Activated CD4-positive, alpha-beta T cell treated with anti-CD3 and anti-CD28 coated beads, Interleukin-2, amount 50 U/mL, for 16 hours (primary cell): ENCODE measurements at places on chromosomes 16 and 17.

GRCh38 chr17:59074494-59074893 is 32.2 kb downstream of the TRIM37 start:
- DNase-seq = no peak

DNA sequence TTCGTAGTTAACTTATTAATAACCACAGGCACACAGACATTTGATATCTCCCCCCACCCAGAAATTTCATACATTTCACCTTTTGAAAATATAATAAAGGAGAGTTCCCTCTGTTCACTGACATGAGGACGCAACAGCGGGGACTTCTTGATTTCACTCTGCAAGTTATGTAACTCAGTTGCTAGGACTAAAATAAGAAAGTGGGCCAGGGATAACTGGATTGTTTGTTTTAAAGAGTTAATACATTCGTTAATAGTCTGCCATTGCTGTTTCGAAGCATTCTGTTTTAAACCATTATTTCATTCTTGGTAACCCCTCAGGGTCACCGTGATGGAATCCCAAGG is 1.2 kb downstream of the RHOT1 start:
- no peak for DNase-seq

- DNase-seq = peak; percentile 86
These were observed 780 bp upstream of the DCAKD start for GRCh38 chr17:45052052-45052772.

DNA sequence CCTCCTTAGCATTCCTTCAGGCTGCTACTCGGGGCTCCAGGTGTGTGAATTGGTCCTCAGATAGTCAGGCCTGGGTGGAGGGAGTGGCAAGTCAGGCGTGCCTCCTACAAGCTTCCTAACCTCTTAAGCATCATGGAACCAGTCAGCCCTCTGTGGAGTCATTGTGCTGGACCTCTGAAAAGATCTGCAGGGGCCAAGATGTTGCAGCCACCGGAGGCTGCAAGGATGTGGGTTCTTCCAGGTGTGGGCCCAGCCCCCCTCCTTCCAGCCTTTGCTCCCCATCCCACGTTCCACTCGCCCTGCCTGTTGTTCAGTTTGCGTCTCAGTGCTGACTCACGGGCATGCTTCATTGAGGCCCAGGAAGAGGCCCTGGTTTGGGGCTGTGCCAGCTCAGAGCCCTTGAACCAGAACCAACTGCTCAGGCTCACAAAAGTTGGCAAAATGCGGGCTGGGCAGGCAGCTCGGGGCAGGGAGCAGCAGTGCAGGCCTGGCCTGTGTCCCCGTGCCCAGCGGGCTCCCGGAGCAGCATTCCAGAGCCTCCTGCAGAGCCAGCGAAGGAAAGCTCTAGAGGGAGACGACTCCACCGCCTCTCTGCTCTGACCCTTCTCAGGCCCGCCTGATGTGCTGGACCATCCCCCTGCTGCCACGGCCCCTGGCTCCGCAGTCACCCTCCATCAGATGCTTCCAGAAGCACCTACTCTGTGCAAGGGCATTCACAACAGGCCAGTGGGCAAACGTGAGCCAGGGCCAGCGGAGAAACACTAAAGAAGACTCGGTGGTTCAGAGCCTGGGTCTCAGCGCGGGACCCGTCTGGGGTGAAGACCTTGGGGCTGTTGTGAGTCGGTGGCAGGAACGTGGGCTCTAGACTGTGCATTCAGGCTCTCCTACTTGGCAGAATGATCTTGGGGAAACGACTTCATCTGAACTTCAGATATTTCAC is 7.5 kb downstream of the LDHD start:
- peak; percentile 86 for DNase-seq

DNA sequence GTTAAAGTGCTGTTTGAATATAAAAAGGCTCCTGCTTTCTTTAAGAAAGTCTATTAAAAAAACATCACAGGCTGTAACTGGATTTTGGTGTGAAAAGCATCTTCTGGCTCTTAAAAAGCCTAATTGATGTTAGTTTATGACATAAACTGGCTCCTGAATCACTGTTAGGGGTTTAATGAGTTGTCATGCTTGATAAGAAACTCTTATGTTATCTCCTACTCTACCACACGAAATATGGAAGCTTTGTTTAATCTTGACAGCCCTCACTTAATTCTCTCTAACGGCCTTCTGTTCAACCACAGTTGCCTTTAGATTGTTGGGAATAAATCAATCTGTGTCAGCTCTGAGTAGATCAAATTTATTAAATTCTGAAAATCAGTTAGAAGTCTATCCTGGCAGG is 51.5 kb downstream of the CPPED1 start:
- DNase-seq = no peak

DNA sequence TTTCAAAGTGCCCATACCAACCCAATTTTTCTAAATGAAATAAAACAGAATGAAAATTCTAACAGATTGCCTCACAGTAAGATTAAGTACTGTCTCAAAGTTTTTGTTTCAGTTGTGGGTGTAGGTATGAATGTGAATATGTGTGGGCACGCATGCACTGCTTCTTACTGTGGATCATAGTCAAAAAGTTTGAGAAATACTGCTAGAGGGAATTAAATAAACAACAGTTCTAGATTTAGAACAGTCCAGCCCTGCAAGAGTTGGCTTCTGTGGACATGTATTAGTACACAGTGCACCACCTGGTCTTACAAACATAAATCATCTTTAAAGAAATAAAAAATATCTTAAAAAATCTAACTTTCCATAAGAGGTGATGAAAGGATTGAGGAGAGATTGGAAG is 8.4 kb downstream of the ZNF652 start:
- no peak for DNase-seq

DNA sequence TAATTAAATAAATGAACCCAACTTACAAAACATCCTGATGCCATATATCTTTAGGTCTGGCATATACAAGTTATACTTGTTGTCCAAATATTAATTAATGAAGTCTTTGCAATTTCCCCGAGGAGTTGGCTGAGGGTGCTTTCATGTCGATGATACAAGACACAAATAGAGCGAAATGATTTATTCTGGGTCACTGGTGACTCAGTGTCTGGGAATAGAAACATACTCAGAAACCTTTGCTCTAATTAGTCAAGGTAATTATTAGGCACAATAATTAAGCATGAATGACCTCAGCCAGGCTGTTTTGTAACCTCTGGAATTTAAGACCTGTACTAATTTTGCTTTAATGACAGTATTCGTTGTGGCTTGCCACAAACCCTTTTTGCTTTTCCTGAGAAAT is 37.0 kb upstream of the HAPSTR1 start:
- no peak for DNase-seq

DNA sequence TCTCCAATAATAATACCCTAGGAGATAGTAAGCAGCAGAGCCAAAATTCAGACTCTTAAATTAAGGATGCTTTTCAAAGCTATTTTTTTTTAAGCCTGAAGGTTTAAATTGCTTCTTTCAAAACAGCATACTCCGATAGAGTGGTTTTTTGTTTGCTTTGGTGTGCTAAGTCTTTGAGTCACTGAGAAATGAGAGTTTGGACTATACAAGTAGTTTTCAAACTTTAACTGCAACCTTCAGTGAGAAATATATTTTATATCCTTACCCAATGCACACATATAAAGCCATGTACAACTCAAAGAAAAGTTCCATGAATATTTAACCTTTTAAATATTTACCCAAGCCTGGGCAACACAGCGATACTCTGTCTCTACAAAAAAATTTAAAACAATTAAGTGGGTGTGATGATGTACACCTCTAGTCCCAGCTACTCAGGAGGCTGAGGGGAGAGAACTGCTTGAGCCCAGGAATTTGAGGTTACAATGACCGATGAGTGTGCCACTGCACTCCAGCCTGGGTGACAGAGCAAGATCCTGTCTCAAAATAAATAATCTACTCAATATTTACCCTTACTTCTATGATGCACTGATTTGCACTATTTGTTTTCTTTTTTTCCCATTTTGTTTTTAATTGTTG is 19.2 kb downstream of the DCUN1D3 start:
- DNase-seq = no peak

GRCh38 chr16:87457061-87457611 is 35.7 kb downstream of the ZCCHC14 start:
- no peak for DNase-seq

GRCh38 chr17:62664336-62665120 is 37.1 kb downstream of the MRC2 start:
- DNase-seq = no peak

GRCh38 chr16:17026600-17027242 is 444.0 kb downstream of the XYLT1 start:
- DNase-seq = peak; percentile 57

- DNase-seq = no peak
These were observed 78.9 kb downstream of the ABCC6 start for GRCh38 chr16:16144416-16144815.

GRCh38 chr17:48510761-48511604 is 19.8 kb downstream of the HOXB1 start:
- DNase-seq = peak; percentile 73

DNA sequence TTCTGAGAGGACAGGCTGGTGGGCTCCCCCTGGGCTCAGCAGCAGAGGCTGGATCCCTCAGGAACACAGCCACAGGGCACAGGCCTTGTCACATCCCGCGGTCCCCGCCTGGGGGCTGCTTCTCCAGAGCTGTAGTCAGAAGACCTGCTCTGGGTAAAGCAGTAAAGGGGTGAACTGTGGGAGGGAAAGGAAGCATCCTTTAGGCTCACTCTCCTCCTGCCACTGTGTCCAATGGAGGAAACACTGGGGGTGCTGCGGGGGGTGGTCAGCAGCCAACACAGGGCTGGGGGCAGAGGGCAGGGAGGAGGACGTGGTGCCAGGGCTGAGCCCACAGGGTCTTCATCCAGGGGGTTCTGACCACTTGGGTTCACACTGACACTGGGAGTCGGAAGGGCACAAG is 5.0 kb upstream of the SLC38A8 start:
- DNase-seq = no peak

DNA sequence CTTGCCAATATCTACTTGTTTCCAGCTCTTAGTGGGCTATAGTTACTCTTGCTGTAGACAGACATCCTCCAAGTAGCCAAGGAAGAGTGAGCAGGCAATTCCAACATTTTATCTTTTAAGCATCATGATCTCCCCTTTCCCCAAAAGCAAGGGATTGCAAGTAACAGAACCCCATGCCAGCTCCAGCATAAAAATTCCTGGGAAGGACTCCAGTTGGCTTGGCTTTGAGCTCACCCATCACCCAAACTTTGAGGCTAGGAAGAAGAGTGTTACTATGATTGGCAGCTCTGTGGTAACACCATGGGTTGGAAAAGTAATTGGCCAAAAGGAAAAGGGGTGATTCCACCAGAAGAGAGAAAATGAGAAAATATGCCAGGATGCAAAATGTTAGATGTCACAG is 1086.4 kb upstream of the RBFOX1 start:
- DNase-seq = no peak

- peak; percentile 60 for DNase-seq
These were observed 885 bp downstream of the ZNF207 start for GRCh38 chr17:32350666-32351418.

DNA sequence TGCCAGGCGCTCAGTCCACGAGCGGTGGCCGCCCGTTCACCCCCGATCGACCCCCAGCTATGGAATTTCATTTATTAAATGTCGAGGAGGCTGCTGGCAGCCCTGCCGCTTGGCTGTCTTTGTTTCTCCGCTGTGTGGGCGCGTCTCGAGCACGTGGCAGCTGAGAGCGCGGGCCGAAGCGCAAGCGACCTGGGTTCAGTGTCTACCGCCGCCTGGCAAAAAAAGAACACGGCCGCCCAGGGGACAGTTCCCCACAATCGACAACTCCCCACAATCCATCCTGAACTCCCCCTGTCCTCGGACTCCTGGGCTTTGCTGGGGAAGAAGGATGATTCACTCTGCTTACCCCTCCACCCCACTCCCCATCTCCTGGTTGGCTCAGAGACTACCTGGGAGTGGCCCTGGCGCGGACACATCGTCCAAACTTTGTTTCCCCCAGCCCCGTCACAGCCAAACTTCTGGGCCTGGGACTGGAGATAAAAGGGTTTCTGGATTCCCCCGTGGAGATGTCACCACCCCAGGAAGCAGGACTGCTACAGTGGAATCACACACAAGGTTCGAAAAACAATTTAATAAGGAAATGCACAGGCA is 1.7 kb upstream of the ANKRD13B start:
- DNase-seq = peak; percentile 35

GRCh38 chr16:11585460-11586377 is 1.0 kb downstream of the LITAF start:
- no peak for DNase-seq

- DNase-seq = no peak
These were observed 313.0 kb upstream of the GOT2 start for GRCh38 chr16:59047114-59047513.

DNA sequence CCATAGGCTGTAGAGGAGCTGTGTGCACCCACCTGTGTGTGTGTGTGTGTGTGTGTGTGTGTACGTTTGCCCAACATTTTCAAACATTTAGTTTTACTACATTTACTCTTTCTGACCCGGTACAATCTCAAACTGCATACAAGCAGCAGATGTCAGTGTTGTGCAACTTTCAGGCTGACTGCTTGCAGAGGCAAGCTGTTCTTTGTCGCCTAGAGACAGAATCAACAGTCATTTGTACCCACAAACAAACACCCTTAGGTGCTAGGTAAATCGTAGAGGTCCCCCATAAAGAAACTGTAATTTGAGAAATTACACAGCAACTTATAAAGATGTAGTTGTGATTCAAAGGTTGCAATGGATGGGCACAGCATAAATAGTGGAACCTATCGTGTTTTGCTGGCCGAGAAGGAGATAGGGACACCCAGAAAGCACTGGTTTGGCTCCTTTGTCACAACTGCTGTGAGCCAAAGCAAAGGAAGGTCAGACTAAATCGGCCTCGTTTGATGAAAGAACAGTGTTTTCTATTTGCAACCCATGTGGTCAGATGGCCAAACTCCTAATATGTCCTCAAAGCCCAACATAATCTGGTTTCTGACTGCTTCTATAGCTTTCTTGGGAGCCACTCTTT is 478.4 kb downstream of the TOX3 start:
- no peak for DNase-seq

DNA sequence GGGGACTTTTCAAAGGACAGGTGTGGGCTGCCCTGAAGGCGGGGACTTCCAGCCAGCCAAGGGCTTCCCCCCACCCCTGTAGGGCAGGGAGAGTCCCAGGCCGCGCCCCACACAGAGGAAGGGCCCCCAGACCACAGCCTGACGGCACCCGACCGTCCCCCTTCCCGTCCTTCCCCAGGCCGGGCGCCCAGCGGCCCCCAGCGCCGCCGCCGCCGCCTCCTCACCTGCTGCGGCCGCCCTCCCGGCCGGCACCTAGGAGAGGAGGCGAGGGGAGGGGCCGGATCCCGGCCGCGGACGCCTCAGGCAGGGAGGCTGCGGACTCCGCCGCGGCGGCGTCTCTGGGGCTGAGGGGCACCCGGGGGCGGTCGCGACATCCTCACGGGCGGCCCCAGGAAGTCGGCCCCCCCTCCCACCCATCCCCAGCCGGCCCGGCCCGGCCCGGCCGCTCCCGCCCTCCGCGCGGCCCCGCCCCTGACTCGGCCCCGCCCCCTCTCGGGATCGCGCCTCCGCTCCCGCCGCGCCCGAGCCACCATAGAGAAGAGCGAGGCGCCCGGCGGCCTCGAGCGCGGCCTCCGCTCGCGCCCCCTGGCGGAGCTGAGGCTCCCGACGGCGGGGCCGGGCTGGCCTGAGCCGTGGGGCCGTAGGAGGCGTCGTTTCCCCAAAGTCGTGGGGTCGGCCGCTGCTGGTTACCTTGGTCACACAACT is 25.5 kb upstream of the RFFL start:
- peak; percentile 91 for DNase-seq
